Stimulated activated CD8-positive, alpha-beta memory T cell treated with anti-CD3 and anti-CD28 coated beads, Interleukin-4, amount 100 ng/mL, for 4 hours (primary cell): ENCODE measurements at places on chromosomes 11 and 22.
A peak's percentile ranks its signal among the peaks of the same experiment; 100 is the strongest.

- no peak for DNase-seq
Measured at GRCh38 chr11:80586464-80586863, 1145.6 kb upstream of the TENM4 start.

- no peak for DNase-seq
Measured at GRCh38 chr11:19200410-19201201, 1.2 kb downstream of the CSRP3 start.

DNA sequence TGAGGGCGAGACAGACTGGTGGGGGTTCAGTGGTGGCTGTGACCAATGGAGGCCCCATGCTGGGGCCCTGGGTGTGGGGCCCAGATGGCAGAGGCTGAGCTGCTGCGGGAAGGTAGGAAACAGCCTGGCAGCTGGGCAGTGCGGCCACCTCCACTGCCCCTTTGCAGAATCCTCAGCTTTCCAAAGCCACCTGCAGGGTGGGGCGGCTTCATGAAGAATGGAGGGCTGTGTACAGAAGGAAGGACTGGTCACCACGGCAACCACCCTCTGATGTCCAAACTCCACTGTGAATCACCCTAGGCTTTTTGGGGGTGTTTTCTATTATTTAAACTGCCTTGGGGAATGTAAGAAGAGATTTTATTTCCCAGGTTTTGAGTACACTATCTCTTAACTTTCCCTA is 166.3 kb upstream of the NAV2 start:
- no peak for DNase-seq

- DNase-seq = no peak
Measured at GRCh38 chr11:20066783-20067156, 93.5 kb downstream of the DBX1 start.

DNA sequence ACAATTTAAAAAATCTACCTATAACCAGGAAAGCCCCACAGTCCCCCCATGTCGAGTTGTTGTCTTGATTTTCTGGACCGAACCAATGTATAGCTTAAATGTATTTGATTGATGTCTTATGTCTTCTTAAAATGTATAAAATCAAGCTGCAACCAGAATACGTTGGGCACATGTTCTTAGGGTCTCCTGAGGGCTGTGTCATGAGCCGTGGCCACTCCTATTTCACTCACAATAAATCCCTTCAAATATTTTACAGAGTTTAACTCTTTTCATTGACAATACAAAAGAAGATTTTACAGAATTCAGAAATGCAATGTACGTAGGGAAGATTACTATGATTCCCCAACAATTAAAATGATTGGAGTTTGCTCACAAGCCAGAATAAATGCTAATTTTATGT is 428.7 kb upstream of the RAG2 start:
- no peak for DNase-seq

- DNase-seq = no peak
Measured at GRCh38 chr11:4926608-4927007, 2.5 kb upstream of the OR51G1 start.

- no peak for DNase-seq
Measured at GRCh38 chr11:31699066-31699465, 112.1 kb downstream of the PAX6 start.

DNA sequence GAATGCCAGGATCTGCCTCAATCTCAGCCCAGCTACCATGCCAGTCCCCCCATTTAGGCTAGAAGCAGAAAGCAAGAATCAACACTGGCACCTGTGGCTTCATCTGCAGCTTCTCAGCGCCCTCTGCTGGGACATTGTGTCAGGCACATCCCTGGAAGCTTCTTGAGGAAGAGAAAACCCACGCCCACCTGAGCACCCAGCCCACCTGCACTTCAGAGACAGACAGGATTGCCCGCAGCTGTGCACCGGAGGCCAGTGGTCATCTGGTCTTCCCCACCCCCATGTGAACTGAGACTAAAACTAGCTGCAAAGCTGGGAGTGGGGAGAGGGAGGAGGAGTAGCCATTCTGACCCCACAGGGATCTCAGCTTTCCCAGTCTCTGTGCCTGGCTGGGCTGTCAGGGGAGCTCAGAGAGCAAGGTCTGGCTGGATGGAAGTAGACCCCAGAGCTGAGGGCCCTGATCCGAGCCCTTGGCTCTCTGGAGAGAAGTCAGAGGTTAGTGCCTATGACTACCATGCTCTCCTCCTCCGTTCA is 66.8 kb downstream of the FEZ1 start:
- peak; percentile 10 for DNase-seq

DNA sequence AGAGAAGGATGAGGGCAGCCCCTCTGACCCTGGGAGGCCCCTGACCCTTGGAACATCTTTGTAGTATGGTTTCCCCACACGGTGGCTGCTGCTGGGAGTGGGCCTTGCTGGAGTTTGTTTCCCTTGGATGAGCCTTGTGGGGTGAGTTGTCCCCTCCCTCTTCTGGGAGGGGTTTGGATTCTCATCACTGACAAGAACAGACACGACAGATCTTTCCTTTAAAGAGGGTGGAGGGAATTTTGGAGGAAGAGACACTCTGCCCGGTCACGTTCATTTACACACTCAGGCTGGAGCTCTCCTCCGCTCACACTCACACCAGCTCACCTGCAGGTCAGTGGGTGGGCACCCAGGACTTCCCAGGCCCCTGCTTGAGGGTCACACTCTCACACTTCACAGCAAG is 31.7 kb downstream of the POU2F3 start:
- DNase-seq = no peak

DNA sequence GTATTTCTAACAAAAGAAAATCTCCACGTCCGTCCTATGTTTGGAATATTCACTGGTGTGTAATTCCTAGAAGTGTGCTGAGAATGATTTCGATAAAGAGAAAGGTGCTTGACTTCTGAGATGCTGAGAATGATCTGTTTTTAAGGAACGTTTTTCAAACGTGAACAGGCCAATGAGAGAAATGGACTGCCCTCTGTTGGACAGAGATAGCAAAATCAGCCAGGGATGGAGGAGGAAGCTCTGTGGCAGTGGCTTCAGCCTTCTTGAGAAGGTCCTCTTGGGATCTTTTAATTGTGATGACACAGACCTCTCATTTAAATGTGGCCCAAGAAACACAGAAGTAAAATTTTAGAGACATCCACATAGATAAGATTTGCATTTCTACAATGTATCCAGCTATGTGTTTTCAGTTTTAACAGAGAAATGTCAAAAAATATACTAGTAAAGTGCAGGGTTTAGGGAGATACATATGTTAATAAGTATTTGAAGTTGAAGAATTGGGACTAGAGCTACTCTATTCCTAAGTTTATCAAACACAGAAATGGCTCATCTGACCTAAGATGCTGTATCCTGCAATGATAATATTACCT is 84.0 kb upstream of the RCN1 start:
- DNase-seq = no peak

GRCh38 chr11:16632295-16633200 is 105.9 kb upstream of the C11orf58 start:
- DNase-seq = no peak

GRCh38 chr11:57224537-57224936 is 12.5 kb downstream of the APLNR start:
- no peak for DNase-seq

DNA sequence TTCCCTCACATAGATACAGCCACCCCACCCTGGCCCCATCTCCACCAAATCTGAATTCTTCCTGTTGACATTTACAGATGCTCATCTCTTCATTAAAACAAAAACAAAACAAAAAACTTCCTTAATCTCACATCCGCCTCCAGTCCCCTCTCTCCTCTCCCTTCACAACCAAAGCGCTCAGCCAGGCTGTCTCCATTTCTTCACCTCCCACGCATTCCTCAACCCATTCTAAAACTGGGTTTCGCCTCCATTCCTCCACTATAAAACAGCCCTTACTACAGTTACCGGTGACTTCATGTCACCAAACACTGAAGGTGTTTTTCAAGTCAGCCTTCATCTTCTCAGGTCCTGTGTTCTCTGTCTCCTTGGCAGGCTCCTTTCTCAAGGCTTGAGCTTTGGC is 9.6 kb downstream of the BACE1-AS start:
- no peak for DNase-seq

DNA sequence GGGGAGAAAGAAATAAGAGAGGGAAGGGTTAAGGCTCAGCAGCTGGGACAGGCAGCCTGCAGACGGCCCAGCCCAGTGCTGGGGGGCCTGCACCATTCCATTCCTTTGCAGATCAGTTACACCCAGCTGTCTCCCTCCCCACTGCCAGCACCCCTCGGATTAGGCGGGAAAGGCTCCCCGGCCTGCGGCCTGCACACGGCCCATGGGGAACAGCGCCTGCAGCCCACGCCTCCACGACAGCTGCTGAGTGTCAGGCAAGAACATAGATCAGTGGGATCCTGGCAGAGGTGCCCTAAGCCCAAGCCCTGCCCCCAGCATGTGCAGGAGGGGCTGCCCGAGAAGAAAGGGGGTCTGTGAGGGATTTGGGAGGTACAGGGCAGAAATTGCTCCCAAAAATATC is 65.8 kb upstream of the MYOD1 start:
- no peak for DNase-seq

- DNase-seq = no peak
Measured at GRCh38 chr11:7677071-7677470, 3.8 kb upstream of the CYB5R2 start.

GRCh38 chr22:27719535-27720227 is 81.9 kb downstream of the MN1 start:
- no peak for DNase-seq

- DNase-seq = no peak
Measured at GRCh38 chr22:29838599-29838956, 504 bp upstream of the ASCC2 start.

DNA sequence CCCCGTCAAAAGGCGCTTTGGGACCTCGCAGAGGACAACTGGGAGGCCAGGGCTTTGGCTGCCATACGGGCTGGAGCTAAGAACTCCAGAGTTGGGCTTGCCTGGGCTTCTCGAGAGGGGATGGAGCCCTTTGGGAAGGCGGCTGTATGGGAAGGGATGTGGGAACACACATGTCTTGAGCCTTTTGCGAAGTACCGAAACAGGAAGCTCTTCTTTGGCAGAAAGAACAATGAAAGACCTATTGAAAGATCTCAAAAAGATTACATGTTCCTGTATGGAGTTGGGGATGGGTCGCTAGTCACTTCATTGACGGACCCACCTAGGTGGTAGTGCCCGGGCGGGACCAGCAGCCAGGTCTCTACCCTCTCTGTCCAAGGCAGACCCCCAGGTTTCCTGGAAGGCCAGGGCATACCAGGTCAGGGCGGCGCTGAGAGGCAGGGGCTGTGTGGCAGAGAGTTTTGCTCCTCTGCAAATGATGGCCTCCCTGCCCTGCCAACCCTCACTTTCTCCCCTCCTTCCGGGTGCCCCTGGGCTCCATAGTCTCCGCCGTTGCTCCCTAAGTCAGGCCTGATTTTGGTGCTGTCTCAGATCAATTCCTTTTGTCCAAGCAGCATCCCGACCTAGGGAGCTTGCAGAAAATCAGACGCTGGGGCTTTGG is 1.0 kb downstream of the ST14 start:
- DNase-seq = no peak

DNA sequence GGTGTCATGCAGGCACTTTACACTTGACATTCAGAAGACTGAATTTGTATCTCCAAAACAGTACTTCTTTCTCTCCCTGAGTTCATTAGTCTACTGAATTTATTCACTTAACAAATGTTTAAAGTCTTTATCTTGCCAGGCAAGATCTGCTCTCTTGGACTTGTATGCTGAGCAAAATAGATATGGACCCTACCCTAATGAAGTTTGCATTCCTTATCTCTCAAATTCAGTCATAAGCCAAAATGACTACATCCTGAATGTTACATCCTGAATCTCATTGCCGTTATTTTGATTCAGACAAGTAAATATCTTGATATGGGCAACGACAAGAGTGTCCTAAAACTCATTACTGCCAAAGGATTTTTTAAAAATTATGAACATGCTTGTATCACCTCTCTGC is 29.7 kb downstream of the FAR1 start:
- DNase-seq = no peak

DNA sequence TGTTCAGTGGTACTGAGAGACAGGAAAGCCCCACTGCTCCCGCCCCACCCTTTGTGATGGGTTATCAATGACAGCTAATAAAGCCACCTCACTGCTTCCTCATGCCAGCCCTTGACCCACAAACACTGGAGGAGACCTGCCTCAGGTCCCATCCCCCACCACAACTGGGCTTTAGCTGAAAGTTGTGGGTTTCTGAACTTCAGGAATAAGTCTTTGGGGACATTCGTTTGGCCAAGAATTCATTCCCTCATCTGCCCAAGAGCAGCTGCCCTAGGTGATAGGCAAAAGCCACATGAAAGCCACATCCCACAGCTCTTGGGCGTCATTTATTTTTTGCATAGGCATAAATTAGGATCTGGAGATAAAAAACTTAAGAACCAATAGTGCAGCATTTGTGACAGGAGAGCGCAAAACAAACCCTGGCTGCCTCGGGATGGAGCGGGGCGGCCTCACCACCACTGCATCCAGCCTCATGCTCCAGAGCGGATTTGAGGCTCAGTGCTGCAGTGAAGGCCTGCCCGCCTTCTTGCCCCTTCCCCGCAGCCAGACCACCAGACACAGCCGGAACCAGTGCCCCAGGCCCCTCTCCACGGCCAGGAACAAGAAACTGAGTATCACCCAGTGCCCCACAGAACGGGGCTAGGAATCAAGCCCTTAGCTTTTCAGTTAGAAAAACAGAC is 21.2 kb downstream of the SUN2 start:
- DNase-seq = no peak

- no peak for DNase-seq
Measured at GRCh38 chr11:80519596-80520506, 1079.0 kb upstream of the TENM4 start.

DNA sequence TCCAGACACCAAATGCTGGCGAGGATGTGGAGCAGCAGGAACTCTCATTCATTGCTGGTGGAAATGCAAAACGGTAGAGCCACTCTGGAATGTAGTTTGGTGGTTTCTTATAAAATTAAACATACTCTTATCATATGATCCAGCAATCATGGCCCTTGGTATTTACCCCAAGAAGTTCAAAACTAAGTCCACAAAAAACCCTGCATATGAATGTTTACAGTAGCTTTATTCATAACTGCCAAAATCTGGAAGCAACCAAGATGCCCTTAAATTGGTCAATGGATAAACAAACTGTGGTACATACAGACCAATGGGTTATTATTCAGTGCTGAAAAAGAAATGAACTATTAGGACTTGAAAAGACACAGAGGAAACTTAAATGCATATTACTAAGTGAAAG is 87.8 kb downstream of the APOL5 start:
- DNase-seq = no peak

DNA sequence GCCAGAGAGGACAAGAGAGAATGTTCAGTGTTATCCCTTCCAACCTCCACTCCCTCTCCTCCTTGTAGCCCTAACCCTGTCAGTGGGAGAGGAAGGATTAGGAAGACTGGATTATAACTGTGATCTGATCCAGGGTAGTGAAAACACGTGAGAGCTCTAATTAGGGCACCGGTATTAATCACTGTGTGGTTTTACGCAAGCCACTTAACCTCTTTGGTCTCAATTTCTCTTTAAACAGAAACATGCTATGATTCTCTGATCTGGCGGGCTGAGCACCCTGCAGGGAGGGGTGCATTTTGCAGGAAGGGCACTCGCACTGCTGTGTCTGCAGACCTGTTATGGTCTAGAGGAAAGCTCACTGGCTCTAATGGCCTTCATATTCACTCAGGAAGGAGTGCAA is 11.5 kb downstream of the RPL27A start:
- no peak for DNase-seq

- DNase-seq = no peak
Measured at GRCh38 chr22:17347724-17348123, 21.5 kb upstream of the CECR2 start.

GRCh38 chr11:125224391-125225021 is 60.0 kb downstream of the PKNOX2 start:
- no peak for DNase-seq

GRCh38 chr11:36498721-36499120 is 11.4 kb downstream of the TRAF6 start:
- DNase-seq = no peak

- DNase-seq = no peak
Measured at GRCh38 chr11:92702805-92703448, 266.5 kb upstream of the MTNR1B start.

GRCh38 chr11:36306888-36307287 is 10.8 kb downstream of the PRR5L start:
- no peak for DNase-seq
